SK-N-DZ (cell line): ENCODE measurements at places on chromosomes 7 and 10.

DNA sequence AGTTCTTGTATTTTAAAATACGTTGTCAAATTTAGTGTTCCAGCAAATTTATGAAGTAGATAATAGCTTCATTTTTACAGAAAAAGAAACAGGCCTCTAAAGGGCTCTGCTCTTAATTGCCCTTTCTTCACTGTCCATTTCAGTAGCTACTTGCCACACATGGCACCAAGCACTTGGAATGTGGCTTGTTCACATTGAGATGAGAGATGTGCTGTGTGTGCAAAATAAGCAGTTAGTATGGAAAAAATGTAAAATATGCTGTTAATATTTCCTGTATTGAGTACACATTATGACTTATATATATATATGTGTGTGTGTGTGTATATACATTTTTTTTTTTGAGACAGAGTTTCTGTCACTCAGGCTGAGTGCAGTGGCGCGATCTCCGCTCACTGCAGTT lies 19.5 kb downstream of the RBM33 start:
- DNase-seq, result no peak

DNA sequence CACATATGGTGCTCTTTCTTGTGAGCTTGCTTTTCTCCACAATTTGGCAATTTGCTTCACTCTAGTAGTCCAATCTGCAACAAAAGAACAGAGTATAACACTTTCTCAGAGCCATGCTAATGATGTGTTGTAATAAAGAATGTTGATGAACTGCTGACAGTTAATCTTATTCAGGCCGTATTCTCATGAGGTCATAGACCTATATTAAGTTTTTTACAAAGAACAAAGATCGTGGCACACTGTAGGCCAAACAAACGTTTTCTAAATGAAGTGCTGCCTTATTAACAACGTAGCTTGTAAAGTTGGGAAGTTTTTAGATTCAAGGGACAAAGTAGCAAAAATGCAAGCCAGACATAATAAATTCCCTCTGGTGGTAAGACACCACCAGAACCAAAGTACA lies 160.1 kb downstream of the GALNT11 start:
- DNase-seq, result no peak

DNA sequence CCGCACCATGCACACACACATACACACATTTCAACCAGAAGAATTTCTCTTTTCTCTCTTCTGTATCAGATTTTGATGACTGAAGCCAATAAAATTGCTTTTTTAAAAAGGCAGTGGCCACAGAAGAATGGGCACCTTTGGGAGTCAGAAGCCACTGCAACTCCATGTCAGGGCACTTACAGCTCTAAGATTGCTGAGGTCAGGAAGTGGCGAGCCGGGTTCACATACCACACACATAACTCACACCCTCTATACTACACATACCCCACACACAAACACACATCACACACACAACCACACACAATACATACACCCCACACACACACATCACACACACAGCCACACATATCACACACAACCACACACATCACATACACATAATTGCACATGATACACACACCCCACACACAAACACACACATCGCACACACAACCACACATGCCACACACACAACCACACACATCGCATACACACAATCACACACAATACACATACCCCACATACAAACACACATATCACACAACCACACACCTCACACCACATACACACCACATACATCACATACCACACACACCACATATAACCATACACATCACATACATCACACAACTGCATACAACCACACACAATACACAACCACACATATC lies 31.2 kb downstream of the GPRIN2 start:
- DNase-seq, result peak; percentile 40

- no peak for DNase-seq
These were observed 67.7 kb downstream of the TACR2 start for GRCh38 chr10:69348816-69349541.

- DNase-seq, result no peak
These were observed 57.0 kb downstream of the BRAF start for GRCh38 chr7:140867467-140868462.

DNA sequence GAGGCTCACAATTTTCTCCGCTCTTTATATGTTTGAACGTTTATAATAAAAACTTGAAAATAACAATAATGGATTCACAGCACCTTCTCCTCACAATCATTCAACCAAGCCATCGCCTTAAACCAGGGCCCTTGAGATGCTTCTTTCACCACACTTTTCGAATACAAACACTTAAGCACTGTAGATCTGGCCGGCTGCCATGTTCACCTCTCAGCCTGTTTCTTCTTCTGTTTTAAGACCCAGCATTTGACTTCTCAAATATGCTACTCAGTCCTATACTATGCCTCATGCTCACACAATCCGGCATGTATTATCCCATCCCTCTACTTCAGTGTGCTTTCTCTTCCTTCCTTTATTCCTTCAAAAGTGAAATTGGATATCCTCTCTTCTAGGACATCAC lies 280.6 kb downstream of the TFEC start:
- no peak for DNase-seq

DNA sequence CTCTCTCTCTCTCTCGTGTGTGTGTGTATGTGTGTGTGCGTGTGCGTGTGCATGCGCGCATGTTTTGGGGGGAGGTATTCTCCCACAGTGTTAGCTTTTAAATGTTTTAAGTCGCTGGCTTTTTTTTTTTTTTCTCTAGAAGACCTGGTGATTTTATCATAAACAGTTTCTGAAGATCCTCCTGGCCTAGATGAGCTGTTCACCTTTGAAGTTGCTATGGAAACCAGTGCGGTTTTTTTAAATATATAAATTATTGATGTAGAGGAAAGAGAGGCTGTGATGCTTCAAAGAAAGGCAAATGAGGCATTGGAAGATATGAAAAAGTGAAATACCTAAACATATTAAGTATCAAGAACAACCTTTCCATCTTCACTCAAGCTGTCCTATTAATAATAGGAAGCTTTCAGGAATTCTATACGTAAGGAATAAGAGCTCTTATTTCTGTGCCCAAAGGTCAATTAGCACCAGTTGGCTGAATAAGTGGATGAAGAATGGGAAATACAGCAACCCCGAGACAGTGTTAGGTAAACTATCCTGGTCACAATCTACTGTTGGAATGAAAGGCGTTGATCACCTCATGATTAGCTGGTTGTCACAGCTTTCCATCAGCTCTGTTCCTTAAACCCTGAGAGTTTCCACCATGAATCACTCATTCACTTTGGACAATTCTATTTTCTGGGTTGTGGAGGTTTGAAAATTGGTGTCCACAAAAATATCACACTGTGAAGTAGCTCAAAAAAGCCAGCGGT lies 66.5 kb upstream of the SLC35G1 start:
- no peak for DNase-seq

DNA sequence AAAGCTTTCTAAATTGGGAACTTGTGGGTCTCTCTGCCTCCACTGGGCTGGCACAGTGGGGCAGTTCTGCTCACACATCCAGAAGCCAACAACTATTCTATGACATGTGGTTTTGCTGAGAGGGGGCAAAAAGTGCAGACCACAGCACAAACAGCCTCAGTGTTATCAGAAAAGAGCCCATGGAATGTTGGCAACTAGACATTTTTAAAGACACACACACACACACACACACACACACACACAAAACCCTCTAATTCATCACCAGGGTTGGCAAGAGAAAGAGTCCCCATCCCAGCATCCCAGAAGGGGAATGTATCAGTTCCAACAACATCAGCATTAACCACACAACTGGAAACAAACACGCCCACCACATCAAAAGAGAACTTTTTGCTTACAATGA lies 117.1 kb downstream of the FGFR2 start:
- DNase-seq, result no peak

GRCh38 chr7:18278316-18278715 lies 217.2 kb upstream of the HDAC9 start:
- DNase-seq, result no peak

DNA sequence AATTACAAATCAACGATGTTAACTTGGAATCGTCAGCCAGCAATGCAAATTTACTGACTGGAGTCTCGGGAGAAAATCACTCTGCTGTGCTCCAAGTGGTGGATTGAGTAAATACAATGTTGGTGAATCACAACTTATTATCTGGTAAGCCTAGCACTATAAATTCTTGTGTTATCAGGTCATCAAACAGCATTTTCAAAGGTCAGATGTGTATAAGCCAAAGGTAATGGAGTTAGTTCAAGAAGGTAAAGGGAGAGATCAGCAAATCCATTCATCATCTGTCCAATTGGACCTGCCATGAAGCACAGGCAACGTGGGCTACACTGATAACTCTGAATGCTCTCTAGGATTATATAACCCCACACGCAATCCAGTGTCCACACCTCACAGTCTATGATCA lies 13.9 kb downstream of the CUBN start:
- peak; percentile 58 for DNase-seq

DNA sequence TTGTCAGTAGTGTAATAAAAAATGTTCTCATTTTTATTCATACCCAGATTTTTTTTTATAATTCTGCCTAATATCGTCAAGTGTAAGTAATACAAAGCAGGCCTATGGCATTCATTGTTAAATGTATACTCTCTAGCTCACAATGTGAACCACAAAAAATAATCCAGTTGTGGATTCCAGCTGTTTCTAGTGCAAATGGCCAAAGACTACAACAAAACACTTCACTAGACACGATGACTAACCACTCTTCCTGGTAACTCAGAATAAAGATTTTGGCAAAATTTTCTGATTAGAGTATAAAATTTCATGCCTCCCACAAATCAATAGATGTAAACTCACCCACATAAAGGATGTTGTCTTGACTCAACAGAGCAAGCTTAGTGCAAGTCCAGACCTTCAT lies 396.6 kb downstream of the DGKB start:
- DNase-seq, result no peak

DNA sequence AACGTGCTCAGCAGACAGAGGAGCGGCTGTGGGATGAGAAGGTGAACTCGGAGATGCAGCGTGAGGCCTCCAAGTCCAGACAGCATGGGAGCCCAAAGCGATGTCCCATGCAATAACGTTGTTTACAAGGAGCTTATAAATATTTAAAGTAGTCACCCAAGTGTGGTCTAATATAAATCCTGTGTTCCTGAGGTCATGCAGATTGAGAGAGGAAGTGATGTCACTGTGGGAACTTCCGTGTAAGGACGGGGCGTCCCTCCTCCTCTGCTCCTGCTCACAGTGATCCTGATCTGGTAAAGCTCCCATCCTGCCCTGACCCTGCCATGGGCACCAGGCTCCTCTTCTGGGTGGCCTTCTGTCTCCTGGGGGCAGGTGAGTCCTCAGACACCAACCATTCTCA lies 94.7 kb upstream of the PRSS58 start:
- no peak for DNase-seq

DNA sequence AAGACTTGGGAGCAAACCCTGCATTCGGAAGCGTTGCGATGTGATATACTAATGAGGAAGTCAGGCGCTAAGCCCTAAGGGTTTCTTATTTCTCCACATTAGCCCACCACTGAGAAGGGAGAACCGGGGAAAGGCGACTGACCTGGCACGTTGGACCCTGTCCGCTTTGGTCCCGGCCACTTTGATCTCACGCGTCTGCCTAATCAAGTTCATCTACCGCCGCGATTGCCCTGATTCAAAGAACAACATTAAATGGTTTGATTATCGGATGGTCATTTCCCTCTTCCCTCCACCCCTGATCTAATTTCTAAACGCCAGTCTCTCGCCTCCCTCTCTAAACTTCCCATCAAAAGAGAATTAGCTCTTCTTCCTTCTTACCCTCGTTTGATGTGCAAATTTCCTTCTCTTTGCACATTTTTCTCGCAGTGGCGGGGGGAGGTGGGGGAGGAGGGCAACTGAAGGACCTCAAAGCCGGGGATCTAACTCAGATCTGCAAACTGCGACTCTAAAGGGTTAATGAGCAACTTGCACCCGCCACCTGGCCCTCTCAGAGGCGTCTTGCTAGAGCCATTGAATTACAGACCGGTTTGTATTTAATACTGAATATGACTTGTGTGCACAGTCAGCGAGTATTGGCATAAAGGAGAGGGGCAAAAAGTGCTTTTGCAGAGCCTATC lies 687 bp upstream of the DKK1 start:
- peak; percentile 69 for DNase-seq

DNA sequence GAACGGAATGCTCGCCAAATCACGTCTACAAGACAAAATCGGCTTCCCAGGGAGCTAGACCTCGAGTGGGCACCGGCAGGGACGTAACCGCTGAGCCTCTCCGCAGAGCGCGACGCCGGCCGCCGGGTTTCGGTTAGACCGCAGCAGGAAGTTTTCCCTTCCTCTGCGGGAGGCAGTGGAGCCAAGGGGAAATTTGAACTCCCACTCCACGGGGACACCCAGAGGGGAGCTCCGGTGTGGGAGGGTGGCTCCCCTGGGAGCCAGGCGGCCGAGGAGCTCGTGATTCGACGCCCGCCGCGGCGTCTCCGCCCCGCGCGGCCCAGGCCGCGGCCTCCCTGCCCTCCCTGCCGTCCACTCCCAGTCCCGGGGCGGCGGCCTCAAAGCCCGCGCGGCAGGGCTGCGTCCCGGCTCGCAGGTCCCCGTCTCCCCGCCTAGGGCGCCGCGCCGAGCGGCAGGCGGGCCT lies 426 bp downstream of the SYPL1 start:
- DNase-seq, result no peak

- DNase-seq, result no peak
These were observed 90.9 kb upstream of the BMPER start for GRCh38 chr7:33814400-33814799.

DNA sequence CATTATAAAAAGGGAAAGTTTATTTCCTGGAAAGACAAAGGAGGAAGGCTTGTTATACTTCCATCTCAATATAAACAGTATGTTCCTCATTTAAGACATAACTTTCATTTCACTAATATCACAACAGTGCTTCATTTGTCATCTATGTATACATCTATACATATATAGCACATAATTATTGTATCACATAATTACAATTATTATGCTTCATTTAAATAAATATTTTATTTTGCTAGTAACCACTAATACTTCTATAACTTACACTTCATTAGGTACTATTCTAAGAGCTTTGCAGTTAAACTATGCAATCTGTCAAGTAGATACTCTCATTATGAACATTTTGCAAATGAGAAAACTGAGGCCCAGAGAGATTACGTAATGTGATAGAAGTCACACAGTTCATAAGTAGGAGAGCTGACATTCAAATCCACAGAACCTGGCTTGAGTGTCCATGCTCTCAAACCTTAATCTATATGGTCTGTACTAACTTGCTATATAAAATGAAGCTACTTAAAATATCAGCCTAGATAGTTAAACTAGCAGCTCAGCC lies 86.5 kb downstream of the PPP1R3A start:
- no peak for DNase-seq

- DNase-seq, result peak; percentile 53
These were observed 81.0 kb upstream of the PRSS58 start for GRCh38 chr7:142338633-142339501.

DNA sequence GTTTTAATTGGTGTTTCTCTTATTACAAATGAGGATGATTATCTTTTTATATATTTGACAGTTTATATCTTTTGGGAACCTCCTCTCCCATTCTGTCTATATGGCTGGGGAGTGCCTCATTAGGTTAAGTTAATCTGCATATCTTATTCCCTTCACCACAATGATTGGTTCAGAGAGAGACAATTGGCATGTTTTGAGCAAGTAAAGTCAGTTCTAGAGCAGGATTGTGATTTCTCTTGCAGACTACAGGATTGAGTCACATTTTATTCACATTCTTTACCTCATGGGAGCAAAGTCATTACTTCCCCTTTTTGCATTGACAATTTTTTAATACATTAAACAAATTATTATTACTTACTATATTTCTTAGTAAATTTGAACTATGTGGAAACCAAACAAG lies 345.6 kb downstream of the MDFIC start:
- DNase-seq, result no peak
